CD8-positive, alpha-beta memory T cell (primary cell): ENCODE measurements at places on chromosomes 4 and X. TPM values are rescaled to one million over a fixed set of nuclear protein-coding genes. Genes with fewer than 3 reads are reported as not detected.

GRCh38 chrX:129523079-129523911, at the start of gene SMARCA1:
Gene SMARCA1 (minus strand): TSS chrX:129523490. CDS start chrX:129523370, 120 bp downstream.
- DNase-seq = no peak

DNA sequence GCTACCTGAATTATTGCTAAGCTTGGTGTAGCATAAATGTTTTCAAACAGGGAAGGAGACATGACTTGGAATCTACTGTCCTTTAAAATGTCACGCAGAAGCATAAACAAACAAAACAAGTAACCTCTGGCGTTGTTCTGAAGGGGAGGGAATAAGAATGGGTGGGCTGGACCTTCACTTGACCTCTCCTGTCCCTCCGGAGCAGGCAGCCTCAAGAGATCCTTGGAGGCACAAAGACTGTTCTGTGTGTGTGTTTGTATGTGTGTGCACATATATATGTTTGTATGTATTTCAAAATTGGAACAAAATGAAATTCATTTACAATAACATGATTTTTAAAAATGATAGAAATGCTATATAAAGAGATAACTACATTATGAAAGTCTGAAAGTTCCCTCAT, 91.3 kb upstream of the DCLK2 start:
- no peak for DNase-seq

GRCh38 chr4:41538017-41538733, at the start of gene LIMCH1:
Gene LIMCH1 (plus strand): TSS chr4:41538157. CDS start chr4:41605996, 67,839 bp downstream.
- no peak for DNase-seq

- DNase-seq = no peak
Measured at GRCh38 chrX:85964744-85965143, 82.6 kb downstream of the CHM start.

GRCh38 chr4:82230306-82230705, 143.5 kb downstream of the HNRNPD start:
- DNase-seq = no peak

DNA sequence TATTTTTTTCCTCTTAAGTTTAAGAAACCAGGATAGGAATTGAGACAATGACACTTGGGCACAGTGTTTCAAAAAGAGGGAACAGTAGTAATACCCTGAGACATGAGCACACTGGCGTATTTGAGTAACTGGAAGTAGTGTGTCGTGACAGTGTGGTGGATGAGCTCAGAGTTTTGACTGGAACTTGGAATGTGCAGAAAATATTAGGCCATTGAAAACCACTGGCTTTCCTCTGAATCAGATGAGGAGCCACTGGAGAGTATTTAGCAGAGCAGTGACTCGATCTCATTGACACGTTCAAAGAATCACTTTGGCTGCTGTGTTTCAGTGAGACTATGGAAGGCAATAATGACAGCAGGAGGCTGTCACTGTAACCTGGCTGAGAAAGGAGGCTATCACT, 1531.2 kb downstream of the STIM2 start:
- no peak for DNase-seq

The GUCY1B1 gene
- not detected for total RNA-seq

DNA sequence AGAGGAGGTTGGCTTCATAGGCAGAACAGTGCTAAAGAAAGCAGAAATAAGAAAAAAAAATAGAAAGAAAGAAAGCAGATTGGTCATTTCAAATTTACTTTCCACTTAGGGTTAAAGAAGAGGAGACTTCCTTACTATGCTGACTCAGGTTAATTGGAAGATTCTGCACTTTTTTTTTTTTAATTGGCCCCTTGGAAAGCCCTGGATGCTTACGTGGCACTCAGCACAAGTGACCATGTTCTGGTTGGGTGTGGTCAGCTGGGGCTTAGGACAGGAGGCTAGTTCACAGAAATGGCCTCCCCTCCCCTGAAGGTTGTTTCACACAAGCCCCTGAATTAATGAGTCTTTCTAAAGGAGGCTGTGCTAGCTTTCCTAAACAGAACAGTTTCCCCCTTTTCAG, 14.5 kb downstream of the MAGEA9B start:
- DNase-seq = no peak

The SLC6A14 gene
- not detected for total RNA-seq

DNA sequence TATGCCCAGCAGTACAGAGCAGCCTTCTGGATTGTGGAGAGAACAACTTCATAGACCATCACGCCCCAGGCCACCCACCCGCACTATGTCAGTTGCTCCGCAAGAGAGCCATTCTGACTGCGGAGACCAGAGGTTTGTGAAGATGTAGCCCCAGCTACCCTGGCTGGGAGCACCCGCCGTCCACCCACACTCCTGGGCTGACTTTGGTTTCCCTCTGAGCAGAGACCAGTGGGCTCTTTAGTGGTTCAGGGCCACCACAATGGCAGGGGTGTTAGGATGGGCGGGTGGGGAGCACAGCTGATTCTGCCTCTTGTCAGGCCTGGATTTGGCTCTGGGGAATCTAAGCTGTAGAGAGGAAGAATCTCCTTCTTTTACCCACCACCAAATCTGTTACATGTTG, 313.4 kb downstream of the LDB2 start:
- DNase-seq = no peak

- DNase-seq = no peak
Measured at GRCh38 chrX:115968436-115969252, 201.9 kb upstream of the AGTR2 start.

- DNase-seq = no peak
Measured at GRCh38 chr4:100146756-100147155, 43.5 kb downstream of the DDIT4L start.

DNA sequence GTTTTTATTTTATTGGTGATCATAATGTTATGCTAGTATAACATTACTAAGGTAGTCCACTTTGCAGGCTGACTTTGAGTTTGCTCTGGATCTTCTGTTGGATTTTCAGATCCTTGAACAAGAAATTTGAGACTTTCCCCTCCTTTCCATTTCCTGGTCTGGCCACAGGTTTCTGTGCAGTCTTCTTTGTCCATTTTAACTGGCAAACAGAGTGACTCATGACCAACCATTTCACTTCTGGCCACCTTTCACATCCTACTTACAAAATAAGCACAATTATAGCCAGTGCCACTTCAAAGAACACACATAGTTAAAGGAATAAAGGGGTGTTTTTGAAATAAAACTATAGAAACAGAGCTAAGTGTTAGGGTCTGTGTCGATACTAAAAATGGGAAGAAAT, 8.4 kb downstream of the ANK2 start:
- DNase-seq = no peak

- DNase-seq = peak; percentile 90
Measured at GRCh38 chr4:15756361-15756861, 21.7 kb upstream of the CD38 start.

The MND1 gene
- 20.2 TPM for total RNA-seq

DNA sequence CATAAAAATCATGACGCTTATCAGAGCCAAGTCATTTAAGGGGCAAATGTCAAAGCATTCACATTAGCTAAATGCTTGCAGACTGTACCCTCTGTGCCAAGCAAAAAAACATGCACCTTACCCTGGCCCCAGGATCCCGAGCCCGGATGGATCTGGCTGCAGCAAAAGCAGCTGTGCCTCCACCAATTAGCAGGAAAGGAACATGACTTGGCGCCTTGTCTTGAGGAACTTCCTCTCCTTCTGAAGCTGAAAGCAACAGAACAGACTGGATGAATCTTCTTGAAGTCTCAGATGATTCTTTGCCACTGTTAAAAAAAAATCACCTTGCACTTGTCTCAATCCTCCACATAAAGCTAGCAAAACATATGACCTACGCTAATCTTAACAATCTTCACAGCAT, 18.0 kb downstream of the AIFM1 start:
- DNase-seq = no peak

DNA sequence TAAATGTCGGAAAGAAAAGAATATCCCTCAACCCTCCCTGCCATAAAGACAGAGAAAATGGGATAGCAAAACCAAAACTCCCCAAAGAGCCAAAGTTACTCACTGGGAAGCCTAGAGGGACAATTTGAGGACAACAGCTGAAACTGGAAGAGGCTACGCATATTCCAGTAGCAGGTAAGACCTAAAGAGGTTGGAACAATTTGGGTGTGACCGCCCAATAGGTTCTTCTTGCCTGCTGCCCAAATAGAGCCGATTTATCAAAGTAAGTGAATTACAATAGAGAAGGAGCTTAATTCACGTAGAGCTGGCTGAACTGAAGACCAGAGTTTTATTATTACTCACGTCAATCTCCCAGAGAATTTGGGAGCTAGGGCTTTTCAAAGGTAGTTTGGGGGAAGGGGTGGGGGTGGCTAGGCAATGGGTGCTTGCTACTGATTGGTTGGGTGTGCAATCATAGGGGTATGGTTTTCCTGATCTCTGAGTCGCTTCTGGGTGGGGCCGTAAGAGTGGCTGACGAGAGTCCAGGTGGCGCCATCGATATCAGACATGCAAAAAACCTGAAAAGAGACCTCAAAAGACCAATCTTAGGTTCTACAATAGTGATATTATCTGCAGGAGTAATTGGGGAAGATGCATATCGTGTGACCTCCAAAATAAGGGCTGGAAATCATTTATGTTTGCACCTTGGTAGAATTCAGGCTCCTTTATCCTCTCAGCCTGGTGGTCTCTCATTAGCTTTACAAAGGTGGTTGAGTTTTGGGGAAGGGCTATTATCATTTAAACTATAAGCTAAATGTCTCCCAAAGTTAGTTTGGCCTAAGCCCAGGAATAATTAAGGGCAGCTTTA, 39.0 kb upstream of the SLC7A3 start:
- no peak for DNase-seq

DNA sequence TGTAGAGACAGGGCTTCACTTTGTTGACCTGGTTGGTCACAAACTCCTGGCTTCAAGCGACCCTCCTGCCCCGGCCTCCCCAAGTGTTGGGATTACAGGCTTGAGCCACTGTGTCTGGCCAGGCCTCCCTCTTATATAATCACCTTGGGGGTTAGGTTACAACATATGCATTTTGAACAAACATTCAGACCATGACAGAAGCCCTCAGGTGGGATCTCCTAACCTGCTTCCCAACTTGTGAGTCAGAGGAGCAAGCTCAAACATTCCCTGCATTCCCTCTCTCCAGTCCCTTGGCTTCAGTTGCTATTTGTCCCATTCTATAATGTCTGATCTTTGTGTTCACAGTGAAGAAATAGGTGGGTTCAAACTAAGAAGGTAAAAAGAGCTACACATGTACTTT, 76.5 kb upstream of the NRK start:
- no peak for DNase-seq

DNA sequence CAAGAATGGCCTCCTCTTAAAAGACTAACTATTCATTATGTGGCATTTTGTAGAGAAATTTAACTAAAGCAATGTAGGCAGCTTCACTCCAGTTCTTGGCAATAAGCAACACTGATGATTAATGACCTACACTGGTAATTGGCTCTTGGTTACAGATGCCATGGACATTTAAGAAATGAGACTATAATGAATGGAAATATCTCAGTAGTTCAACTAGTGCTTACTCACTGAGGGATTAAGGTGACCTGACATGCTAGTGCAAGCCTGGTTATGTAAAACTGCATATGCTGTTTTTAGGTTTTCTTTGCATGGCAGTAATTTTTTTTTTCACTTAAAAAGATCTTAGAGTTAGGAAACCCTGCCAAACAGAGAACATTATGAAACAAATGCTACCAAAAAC, 152.7 kb upstream of the AADAT start:
- no peak for DNase-seq

GRCh38 chrX:150694738-150695410, 1.7 kb downstream of the MTMR1 start:
- DNase-seq = no peak
